ENCODE measurements at places on chromosomes 11 and 22.

GRCh38 chr22:30802202-30803166 lies 107.8 kb downstream of the OSBP2 start:
- peak; percentile 62 for DNase-seq

GRCh38 chr11:67606093-67606491 lies 644 bp upstream of the NDUFV1 start:
- no peak for DNase-seq

DNA sequence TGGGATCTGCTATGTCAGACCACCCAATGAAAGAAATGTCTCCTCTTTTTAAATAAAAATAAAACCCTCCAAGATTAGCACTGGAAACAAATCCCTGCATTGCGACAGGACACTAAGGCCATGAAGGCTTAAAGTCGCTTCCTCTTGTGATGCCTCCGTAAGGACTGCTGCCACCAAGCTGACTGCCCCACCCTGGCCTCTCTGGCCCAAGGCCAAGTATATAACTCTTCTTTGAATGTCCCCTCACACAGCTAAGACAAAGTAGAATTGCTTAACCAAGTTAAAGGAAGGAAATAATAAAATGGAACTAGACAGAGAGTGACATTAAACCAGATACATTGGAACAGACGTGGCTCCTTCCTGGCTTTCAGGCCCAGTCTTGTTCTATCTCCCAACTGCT lies 7.5 kb upstream of the NRGN start:
- DNase-seq: no peak

DNA sequence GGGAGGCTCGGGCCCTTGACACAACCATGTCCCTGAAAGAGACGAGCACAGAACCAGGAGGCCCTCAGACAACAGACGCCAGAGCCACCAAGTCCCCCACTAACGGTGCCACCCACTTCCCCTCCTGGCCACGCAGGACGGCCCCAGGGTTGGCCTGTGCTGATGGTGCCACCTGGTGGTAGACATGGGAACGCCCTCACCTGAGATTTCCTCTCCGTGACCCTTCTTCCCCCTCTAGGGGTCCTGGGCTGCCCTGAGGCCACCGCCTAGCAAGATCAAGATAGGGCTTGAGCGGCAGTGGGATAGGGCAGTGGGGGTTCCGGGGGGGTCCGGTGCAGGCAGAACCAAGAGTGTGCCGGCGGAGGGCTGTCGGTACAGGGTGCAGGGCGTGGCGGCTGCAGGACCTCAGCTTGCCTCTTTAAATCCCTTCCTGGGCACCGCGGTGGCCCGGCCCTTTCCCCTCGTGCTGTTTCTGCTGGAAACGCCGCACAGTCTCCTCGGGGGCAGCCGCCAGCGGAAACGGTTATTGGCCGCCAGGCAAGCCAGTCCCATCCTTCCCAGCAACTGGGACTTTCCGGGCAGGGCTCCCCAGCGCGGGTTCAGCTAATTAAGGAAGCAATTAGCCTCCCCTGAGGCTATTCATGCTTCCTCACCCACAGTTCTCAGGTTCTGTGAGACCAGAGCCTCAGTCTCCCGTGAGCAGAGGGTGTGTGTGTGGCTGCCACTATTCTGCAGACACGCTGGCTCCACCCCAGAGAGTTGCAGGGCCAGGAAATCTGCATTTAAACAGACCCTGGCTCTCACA lies 5.5 kb upstream of the NFAM1 start:
- peak; percentile 88 for DNase-seq

GRCh38 chr11:112734207-112734606 lies 227.0 kb upstream of the NCAM1 start:
- DNase-seq: no peak

GRCh38 chr11:116065986-116066385 lies 561.8 kb upstream of the CADM1 start:
- DNase-seq: no peak

GRCh38 chr22:49240016-49240380 lies 587.7 kb downstream of the BRD1 start:
- no peak for DNase-seq

DNA sequence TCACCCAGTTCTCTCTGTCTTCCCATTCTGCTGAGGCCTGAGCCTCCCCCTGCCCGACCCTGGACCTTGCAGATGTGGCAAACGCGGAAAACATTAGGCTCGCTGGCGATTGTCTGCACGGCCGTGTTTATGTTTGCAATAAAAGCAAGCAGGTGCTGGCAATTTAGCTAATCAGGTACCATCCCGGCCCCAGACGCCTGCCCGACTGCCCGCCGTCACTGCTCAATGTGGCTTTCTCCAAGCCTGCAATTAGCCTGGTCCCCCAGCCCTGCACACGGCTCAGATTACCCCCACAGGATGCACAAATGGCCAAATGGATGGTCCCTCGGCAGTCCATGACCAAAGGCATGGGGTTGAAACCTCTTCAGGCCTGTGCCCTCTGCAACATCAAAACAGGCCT lies 259.7 kb downstream of the MN1 start:
- no peak for DNase-seq

DNA sequence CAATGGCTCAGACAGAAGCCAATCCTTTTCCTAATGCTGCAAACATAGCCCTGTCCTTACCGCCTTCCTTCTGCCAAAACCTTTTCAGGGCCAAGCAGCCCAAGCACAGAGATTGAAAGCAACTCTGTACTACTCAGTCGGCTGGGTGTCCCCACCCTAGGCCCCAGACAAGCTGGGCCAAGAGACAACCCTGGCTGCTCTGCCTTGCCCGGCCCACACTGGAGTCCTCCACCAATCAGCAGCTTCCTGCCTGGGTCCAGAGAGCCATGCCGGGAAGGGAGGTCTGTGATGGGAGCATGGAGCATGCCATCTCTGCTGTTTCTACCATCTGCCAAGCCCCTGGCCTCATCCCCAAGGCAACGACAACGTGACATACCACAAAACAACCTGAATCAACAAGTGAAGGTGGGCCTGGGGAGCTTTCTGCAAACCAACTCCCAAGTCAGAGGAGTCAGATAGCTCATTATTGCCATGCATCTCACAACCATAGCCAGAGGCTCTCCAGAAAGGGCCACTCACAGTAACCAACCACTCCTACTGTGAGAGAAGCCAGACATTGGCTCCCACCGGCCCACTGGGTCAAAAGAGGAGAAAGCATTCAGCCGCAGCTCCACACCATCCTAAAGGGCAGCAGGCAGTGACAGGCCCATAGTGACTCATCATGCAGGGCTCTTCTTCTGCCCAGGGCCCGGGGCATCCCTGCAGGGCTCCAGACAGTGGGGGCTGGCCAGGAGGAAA lies 18.2 kb downstream of the PATZ1 start:
- no peak for DNase-seq

DNA sequence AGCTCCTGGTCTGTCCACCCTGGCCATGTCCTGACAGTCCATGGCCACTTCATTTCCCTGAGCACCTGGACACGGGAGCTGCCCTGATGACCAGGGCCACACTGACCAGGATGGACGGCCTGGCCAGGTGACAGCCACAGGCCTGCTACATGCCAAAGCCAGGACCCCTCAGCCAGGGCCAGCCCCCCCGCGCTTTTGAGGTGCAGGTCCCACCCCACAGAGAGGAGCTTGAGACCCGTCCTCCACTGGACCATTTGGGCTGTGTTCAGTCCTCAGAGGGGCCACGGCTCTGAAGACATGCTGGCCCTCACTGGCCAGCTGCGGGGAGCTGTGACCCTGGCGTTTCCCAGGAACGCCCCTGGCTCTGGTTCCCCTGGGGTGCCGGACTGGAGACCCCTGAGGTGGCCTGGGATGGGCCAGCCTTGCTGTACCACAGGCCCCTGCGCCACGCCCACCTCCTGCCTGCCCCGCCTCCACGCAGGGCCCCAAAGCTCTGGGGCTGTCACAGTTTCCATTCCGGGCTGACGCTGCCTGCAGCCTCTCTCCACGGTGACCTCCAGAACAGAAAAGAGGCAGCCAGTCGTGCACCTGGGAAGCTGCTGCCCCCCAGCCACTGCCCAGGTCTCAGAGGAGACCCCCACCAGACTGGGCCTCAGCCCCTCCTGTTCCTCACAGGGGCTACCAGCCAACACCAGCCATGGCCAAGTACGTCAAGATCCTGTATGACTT lies 18.2 kb downstream of the EPS8L2 start:
- DNase-seq: no peak

GRCh38 chr11:2375964-2376551 lies 1.1 kb upstream of the CD81 start:
- DNase-seq: no peak

GRCh38 chr11:118406599-118407166 lies 5.3 kb downstream of the ATP5MG start:
- DNase-seq: no peak

DNA sequence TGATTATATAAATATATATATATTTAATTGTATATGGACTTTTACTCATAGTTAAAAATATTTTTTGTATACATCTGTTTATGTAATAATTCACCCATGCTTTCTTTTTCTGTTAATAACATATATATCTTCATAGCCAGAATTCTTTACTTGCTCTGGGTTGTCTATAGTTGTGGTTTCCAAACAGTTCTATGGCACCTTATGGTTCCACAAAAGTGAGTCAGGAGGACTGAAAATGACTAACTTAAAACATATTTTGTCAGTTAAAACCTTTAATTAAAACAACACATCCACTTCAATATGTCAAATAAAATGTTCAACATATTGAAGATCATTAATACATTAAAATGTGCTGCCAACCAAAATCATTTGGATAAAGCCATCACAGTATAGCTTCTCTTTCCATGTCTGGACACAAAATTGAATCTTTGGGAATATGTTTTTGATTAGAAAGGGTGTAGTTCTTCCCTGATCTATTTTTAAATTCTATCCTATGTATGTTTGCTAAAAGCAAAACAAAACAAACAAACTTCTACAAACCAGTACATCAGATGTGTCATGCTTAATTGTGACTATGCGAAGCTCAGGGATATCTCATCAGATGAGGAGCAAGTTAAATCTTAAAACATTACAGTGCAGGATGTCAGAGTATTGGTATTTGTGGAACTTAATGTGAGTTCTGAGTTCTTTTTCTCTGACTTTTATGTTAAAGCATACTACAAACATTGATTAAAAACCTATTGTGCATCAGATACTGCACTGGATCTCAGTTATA lies 1488.4 kb upstream of the TENM4 start:
- DNase-seq: no peak

GRCh38 chr11:129701706-129702105 lies 113.9 kb upstream of the TMEM45B start:
- DNase-seq: no peak

GRCh38 chr11:46857666-46858065 lies 11.6 kb upstream of the CKAP5 start:
- DNase-seq: no peak

DNA sequence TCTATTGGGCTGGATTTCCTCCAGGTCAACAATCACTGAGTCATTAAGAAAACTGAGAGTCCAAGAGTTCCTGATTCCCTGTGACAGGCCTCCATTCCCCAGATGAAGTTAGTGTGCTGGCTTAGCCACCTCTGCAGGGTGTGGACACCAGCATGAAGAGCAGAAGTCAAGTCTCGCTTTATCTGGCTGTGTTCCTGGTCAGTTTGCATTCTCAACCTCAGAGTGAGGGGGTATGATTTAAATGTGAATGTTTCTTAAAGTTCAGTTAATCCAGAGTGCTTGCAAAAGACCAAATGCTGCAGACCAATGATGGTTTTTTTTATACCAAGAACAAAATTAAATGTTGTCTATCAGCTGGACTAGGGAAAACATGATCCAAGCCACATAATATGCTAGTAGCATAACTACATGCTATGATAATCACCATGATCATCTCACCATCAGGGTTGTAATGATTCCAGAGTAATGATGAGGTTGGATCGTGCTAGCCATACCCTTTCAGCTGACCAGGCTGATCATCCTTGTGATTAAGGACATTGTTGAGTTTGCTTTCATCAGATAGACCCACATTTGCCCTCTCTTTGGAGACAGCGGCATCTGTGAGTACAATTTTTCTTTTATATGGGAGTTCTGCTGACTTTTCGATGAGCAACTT lies 145.8 kb upstream of the ARHGAP20 start:
- no peak for DNase-seq

- DNase-seq: no peak
These were observed 24.0 kb upstream of the TMEM191C start for GRCh38 chr22:21443057-21443734.

DNA sequence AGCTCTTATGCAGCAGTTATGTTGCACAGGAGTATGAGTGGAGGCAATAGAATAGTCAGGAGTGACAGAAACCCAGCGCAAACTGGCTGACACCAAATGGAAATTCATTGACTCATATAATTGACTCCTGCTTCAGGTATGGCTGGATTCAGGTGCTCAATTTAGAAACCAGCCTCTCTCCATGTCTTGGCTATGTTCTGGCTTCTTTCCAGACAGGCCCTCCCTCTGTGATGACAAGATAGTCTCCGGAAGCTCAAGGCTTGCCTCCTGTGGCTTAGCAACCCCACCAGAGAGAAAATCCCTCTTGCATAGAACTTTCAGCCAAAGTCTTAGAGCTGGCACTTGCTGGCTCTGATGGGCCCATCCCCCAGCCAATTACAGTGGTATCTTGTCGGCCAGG lies 28.1 kb upstream of the MN1 start:
- DNase-seq: no peak

- DNase-seq: no peak
These were observed 46.4 kb downstream of the RAB30 start for GRCh38 chr11:83025267-83025704.

- DNase-seq: peak; percentile 26
These were observed 31.5 kb downstream of the KIAA0930 start for GRCh38 chr22:45208993-45209838.

DNA sequence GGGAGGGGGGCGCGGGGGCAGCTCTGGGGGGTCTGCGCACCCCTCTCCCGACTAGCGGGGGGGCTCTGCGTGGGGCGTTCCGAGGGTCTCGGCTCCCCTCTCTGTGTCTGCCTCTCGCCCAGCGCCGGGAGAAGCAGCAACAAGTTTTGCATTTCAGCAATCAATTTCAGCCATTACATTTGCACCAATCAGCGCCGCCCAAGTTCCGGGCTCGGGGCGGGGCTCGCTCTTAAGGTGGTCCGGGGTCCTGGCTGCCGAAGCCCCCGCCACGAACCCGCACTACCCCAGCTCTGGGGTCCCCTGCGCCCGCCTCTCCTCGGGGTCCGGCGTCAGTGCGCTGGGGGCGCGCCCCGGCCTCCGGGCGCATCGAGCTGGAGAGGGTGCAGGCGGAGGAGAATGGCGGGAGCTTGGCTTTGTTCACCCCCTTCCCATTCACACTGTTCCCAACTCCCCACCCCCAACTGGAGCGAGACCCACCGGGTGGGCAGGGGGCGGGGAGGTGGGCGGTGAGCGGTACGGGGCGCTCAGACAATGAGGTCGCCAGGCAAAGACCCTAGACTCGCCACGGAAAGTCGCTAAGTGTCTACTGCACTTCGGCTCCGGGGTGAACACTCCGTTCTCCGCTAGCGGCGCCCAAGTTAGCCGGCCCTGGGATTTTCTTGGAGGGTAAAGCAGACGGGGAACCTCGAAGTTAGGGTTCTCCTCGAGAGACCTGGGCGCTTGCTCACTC lies at the start of gene MN1:
TSS of gene MN1 (minus strand) at position 141 of the 730 bp plus-strand sequence. CDS start 1,213 bp downstream, outside the sequence.
- DNase-seq: peak; percentile 58

DNA sequence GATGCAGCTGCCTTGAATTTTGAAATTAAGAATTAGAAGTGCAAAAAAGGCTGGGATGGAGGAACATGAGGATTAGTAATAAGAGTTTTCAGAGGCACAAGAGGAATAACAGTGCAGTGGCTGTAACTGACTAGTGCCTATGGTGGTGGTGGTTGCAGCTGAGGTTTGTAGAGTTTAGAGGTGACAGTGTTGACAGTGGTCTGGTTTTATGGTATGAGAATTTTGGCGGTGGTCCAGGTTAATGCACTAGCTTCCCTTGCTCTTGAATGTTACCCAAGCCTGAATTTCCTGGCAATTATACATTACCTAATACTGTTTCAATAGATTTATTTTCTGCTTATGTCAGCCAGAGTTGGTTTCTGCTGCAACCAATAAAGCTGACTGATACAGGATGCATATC lies 112.8 kb upstream of the C11orf87 start:
- DNase-seq: no peak

Data from stimulated activated CD4-positive, alpha-beta T cell treated with anti-CD3 and anti-CD28 coated beads, Interleukin-4, amount 100 ng/mL, for 24 hours (primary cell).